CD4-positive, alpha-beta T cell treated with Interleukin-10 for 1 hour (primary cell): ENCODE measurements at places on chromosomes 1 and 21.

DNA sequence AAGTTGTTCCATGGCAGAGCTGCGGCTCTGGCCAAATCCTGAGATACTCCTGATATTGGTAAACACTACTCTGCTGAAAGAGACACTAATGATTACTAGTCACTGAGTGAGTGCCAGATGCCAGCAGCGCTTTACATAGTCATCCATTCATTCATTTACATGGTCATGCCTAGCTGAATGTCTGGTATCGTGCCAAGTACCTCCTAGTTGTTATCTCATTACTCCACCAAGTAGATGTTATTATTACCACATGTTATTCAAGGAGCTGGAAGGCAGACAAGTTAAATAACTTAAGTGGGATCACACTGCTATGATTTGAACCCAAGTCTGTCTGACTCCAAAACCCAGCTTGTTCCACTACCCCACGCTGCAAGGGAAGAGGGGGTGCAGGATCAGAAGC lies 4.7 kb downstream of the OLFML2B start:
- no peak for DNase-seq

DNA sequence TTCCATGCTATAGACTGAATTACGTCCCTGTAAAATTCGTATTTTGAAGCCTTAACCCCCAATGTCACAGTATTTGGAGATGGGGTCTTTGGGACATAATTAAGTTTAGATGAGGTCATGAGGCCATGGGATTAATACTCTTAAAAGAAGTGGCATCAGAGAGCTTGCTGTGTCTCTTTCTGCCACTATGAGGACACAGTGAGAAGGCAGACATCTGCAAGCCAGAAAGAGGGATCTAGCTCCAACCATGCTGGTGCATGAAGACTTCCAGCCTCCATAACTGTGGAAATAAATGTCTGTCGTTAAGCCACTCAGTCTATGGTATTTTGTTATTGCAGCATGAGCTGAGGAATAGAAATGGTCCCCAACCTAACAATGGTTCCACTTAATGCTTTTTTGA lies 99.0 kb downstream of the LTN1 start:
- DNase-seq: no peak

GRCh38 chr1:63819795-63820194 lies 46.0 kb downstream of the ROR1 start:
- no peak for DNase-seq

DNA sequence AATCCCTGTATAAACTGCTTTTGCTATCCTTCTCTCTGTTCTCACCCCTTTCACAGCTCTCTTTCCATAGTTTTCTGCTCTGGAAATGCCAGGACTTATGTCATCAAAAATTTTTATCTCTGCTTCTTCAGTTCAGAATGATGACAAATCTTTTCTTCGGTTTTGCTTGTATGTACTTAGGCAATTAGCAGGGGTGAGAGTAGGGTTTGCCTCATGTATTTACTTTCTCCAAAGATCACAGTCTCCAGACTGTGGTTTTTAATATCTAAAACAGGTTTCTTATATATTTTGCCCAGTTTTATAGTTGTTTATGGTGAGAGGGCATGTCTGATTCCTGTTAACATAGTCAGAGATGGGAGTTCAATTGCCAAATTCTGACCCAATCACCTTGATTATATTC lies 235.4 kb upstream of the LYPLAL1 start:
- no peak for DNase-seq

DNA sequence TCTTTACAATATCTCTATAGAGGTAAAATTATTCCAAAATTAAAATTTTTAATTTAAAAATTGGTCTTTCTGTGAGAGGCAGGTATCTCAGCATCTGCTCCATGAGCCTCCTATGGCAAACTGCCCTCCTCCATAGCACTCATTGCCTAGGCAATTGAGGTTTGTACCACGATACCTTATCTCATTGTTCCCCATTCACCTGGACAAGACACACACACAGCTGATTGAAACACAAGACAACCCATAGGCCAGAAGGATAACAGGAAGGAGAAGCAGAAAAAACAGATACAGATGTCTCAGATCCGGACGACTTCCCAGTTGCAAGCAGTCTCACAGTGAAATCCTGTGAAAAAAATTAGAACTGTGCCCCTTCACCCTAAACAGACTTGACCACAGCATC lies 24.3 kb downstream of the RHBDL2 start:
- DNase-seq: no peak

DNA sequence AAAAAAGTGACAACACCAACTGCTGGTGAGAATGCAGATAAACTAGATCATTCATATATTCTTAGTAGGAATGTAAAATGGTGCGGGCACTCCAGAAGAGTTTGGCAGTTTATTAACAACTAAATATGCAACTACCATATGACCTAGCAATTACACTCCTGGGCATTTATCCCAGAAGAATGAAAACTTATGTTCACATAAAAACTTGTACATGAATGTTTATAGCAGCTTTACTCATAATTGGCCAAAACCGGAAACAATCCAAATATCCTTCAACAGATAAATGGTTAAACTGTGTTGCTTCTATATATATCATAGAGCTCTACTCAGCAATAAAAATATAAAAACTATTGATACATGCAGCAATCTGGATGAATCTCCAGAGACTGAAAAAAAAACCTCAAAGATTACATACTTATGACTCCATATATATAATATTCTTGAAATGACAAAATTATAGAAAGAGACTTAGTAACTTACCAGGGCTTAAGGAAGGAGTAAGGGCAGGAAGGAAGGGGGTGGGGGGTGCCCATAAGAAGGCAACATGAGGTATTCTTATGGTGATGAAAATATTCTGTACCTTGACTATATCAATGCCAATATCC lies 99.9 kb downstream of the KCNH1 start:
- no peak for DNase-seq

GRCh38 chr1:115142616-115143015 lies 53.3 kb upstream of the TSPAN2 start:
- no peak for DNase-seq

GRCh38 chr1:157691285-157691920 lies 9.2 kb downstream of the FCRL3 start:
- DNase-seq: no peak

DNA sequence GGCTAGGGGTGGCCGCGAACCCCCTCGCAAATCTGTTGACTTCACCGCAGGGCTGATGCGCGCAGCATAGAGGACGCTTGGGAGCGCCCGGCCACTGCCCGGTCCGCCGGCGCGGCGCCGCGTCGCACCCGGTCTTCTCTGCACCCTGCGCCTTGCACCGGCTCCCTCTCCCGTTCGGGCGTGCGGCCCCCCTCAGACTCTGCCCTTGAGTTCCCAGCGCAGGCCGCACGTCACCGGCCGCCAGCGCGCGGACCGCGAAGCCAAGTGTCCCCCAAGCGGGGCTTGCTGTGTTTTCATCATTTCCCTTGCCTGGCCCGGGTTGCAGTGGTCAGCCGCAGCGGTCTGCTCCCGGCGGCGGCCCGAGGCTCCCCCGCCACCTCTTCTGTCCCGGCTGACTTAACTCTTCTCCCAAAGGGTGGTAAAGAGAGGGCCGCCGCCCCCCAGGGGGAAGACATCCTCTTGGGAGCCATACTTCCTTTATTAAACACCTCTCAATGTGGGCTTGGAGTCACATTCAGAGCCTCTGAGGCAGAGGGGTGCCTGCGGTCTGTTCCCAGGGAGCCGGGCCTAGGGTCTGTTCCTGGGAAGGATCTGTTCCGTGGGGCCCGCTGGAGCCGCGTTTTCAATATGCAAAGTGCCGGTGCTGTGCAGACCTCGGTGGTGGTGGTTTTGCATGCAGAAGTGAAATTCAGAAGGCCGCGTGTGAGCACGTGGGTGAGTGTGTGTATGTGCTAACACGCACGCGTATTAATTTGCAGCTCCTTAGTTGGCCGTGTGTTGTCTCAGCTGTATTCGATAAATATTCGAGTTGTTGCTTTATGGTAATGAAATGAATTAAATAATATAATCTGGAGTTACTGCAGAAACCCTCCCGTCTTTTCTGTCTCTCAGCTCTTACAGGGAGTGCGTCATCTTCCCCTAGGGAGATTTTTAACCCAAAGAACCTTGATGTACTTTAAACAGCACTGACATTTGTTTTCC lies 17.6 kb downstream of the PBX1 start:
- no peak for DNase-seq

DNA sequence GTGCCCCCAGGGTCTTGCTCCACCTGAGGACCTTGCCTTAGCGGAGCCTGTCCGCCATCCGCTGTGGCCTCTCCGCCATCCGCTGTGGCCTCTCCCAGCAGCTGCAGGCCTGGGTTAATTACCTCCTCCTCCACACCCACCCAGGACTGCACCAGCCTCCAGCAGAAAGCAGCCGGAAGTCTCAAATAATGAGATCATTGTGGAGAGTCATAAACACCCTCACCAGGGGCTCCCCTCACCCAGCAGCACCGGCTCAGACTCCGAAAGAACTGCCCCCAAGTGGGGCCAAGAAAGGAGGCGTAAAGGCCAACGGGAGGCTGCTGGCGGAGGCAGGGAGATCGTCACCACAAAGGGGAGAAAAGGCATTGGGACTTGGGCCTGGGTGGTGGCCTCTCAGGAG lies 10.7 kb upstream of the GPR153 start:
- DNase-seq: no peak

GRCh38 chr21:39483917-39484316 lies 32.1 kb downstream of the SH3BGR start:
- no peak for DNase-seq

DNA sequence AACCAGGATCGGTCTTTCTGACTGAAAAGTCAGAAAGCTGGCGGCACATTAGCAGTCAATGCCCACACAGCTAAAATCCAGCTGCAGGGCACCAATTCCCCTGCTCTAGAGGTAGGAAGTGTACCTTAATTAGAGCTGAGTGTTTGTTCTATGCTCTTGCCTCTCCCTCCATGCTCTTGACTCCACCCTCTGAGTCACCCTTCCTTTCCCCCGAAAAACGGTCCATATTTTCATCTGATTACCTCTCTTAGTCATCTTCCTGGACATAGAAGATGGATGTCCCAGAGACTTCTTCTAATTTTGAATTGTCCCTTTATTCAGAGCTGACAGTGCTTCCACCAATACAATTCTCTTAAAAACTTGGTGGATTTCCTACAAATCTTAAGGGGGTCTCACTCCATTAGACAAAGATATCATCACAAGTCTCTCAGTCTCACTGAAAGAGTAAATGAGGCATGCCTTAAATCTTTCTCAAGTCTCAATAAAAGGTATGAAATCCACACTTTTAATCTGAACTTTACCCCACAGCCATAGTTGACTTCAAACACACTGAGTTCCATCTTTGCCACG lies 44.1 kb upstream of the SLC19A1 start:
- DNase-seq: no peak

GRCh38 chr21:45161038-45161945 lies 86.9 kb downstream of the ADARB1 start:
- DNase-seq: no peak

GRCh38 chr21:21851205-21851604 lies 853.0 kb downstream of the NCAM2 start:
- no peak for DNase-seq

DNA sequence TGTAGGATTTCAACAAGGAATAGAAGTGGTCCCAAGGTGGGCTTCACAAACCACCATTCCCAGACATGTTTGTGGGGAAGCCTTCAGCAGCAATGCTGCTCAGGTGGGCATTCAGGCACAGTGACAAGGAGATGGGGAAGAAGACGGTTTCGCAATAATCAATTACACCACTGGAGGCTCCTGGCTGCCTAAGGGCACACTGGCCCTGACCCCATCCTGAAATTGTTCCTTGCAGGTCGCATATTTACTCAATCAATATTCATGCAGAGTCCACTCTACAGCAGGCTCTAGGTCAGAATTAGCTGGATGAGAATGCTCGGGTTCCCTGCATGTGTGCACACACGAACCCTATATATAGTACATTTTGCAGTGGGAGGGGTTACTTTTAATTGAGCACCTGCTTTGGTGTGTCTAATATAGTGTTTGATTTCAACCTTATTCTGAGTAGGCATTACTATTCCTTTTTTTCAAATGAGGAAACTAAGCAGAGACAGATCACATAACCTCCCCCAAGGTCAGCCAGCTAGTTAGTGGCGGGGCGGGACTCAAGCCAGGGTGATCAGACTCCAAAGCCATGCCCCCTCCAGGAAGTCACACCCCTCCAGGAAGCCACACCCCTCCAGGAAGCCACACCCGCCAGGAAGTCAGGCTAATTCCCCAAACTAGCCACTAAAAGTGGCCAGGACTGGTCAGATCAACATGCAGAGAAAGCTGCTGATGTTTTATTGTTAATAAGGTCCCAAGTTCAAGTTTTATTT lies 106.5 kb downstream of the HLCS start:
- peak; percentile 57 for DNase-seq

DNA sequence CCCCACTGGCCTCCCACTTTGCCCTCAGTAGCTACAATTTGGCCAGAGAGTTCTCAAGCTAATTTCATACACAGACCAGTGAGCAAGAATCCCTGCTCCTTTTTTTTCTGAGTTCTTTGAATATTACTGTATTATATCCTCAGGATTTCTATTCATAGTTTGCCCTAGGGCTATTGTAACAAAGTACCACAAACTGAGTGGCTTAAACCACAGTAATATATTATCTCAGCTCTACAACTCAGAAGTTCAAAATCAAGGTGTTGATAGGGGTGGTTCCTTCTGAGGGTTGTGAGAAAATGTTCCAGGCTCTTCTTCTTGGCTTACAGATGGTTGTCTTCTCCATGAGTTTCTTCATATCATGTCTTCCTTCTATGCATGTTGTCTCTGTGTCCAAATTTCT lies 289.4 kb upstream of the ESRRG start:
- DNase-seq: no peak

- no peak for DNase-seq
These were observed 2.1 kb downstream of the ITGB2 start for GRCh38 chr21:44918581-44919033.

DNA sequence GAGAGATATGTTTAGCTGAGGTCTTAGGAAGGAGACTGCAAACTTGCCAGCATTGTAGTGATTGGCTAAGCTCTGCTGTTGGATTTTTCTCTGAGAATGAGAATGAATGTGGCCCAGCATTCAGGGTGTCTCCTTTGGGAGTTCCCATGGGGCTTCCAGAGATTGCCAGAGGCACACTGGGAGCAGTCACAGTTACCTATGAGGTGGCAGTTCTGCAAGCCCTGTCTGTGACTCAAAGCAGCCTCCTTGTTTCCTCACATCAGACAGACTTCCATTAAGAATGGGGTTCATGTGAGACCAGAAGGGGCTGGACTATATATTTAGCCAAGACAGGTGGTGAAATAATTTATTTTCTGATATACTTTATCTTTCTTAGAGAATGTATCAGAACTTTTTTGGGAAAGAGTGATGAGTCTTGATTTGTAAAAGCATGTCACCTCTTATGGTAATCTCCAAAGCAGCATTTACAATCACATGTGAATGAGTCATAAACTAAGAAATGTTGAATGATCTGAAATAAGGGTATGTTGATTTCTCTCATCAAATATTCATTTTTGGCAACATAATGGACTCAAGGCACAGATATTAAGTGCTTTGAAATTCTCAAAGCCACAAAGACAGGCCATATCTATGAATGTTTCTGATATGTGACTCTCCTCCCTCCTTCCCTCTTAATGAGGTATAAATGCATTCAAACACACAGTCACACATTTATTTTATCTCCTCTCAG lies 9.5 kb upstream of the SLC19A2 start:
- no peak for DNase-seq

- DNase-seq: no peak
These were observed 274.4 kb downstream of the PCP4 start for GRCh38 chr21:40141621-40142020.
